ENCODE measurements at places on chromosomes 5 and 9.

DNA sequence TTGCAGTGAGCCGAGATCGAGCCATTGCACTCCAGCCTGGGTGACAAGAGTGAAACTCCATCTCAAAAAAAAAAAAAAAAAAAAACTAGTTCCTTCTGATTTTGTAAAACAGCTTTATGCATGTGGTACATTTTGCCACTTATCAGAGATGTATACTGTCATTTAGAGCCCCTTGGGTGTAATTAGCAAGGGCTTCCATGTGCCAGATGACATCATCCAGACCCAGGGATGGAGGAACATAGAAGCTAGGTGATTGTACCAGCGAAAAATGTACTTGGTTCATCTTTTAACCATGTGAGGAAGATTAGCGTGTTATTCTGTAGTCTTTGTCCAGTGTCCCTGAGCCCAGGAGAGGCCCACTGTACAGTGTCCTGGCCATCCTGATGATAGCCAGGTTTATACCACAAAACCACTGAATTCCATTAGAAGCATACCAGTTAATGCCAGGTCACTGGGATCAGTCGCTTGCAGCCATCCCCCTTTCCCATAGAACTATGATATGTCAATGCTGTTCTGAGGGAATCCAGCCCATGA is 239.3 kb upstream of the SGCD start:
- no peak for DNase-seq

DNA sequence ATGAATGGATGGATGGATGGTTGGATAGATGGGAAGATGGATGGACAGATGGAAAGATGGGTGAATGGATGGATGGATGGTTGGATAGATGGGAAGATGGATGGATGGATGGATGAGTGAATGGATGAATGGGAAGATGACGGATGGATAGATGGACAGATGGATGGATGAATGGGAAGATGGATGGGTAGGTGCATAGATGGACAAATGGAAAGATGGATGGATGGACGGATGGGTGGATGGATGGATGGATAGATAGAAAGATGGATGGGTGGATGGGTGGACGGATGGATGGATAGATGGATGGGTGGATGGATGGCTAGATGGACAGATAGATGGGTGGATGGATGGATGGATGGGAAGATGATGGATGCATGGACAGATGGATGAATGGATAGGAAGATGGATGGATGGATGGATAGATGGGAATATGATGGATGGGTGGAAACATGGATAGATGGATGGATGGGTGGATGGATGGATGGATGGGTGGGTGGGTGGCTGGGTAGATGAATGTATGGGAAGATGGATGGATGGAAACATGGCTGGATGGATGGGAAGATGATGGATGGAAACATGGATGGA is 16.5 kb upstream of the EXOC3 start:
- no peak for DNase-seq

- no peak for DNase-seq
Observed at GRCh38 chr9:77161191-77161590, 16.1 kb upstream of the VPS13A start.

GRCh38 chr9:74753650-74754049 is 134.1 kb downstream of the TRPM6 start:
- DNase-seq, result no peak

DNA sequence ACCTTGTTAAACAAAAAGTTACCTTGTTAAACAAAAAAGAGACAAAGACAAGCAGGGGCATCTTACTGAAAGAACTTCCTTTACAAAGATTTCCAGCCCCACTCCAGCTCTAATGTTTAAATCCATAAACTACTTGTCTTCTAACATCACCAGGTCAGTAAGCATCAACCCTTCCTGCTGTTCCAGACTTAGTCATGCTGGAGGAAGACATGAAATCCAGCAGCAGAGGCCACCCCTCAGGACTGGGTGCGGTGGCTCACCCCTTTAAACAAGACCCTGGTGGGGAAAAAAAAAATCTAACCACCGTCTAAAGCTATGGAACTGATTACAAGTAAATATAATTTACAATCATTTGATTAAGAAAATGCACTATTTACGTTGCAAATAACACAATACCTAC is 9.1 kb downstream of the PDCL start:
- no peak for DNase-seq

DNA sequence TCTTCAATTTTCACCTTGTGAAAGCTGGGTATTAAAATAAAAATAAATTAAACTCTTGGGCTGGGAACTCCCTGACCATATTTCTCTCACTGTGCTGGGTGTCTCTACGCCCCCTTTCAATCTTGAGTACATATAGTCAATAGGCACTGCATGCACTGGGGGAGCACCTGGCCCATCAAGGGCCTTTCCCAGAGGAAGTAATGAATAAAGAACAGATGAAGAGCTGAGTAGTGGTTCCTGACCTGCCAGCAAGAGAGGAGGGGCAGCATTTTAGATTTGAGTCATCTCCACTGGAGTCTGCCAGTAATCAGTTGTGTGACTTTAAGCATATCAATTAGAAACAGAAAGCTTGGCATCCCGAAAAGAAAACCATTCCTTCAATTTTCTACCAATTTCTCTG is 6.2 kb downstream of the MAPKAP1 start:
- DNase-seq, result no peak

Data from germinal center (tissue), 1 donor.